ENCODE measurements at places on chromosomes 5 and 9.

DNA sequence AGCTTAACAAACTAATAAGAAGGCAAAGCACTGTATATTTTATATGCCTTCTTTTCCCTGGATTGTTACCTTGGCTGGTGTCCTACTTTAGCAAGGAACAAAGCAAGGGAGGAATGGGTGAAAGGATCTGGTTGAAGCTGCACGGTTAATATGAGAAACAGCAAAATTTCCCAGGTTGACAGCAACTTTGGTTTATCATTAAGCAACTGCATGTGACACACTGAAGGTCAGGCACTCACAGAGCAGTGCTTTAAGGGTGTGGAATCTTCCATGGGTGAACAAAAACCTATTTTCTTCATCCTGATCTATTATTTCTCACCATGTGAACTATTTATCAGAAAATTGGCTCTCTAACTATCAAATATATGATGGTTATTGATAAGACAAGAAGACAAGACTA lies 109.0 kb upstream of the ATP10B start:
- no peak for DNase-seq

- DNase-seq, result no peak
Observed at GRCh38 chr5:67249590-67249895, 52.9 kb upstream of the CD180 start.

GRCh38 chr9:21994556-21995005 lies at the start of gene CDKN2B-AS1:
Gene CDKN2B-AS1 (plus strand): TSS chr9:21994791.
- no peak for DNase-seq

GRCh38 chr5:21672360-21672759 lies 1180.8 kb downstream of the CDH12 start:
- DNase-seq, result no peak

GRCh38 chr9:13064676-13065075 lies 214.8 kb downstream of the MPDZ start:
- DNase-seq, result no peak

DNA sequence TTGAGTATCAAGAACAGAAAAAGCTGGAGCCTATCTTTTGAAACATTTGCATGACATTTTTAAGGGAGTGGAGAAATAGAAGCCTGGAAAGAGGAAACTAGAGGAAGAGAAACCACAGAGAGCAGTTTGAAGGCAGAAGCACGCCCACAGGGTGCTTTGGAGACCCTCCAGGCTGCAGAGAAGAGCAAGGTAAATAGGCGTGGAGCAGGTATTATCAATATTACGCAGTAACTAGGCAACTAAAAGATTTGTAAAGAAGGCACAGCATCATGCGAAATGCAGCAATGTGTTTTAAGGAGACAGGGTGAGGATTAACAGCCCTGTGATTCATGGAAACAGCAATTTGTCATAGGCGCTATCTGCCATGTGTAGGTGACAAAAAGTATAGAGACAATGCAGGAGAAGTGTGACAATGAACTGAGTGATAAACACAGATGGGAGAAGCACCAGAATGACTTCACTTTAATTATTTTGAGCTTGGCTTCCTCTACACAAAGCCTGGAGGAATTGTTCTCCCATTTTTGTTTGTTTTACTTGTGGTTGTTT lies 281.2 kb downstream of the BRINP1 start:
- no peak for DNase-seq

DNA sequence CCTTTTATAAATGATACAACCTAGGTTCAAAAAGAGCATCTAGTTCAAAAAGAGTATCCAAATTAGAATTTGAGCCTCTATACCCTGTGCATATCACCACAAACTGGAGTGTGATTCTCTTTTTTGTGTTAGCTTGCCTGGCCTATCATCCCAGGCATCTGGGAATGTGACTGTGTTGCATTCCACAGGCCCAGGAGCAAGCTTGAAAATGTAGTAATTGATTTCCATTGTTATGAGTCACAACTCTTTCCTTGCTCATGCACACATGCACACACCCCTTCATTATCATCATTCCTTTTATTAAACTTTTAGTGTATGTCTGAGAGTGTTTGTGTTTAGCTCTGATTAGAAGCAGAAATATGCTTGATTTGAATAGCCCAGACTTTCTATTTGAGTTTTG lies 75.2 kb downstream of the FCHO2 start:
- DNase-seq, result no peak

GRCh38 chr5:90279091-90279490 lies 130.5 kb downstream of the CETN3 start:
- DNase-seq, result no peak

DNA sequence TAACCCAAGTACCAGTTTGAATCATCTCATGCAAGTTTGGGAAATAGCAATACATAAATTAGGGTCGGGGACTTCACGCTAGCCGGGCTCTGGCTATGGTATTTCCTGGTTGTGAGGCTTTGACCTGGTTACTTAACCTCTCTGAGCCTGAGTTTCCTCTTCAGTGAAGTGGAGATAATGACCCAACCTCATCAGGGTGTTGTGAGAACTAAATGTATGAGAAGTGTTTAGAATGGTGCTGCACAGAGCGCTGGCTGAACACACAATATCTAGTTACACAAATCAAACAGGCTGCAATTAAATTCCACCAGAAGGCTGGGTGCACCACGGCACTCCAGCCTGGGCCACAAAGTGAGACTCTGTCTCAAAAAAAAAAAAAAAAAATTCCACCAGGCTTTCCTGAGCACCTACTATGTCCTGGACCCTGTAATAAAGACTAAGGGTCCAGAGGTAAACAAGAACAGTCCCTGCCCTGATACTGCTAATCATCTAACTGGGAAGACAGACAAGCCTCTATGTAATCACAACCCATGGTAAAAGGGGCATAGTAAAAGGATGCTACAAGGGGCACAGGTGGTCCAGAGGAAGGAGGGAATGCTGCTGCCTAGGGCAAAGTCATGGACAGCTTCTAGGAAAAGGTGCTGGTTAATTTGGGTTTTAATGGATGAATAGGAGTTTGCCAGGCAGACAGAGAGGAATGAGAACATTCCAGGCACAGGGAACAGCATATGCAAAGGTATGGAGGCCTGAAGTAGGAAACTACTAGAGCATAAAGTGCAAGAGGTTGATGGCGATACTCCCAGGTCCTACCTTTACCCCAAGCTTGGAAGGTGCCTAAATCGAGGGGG lies 27.7 kb downstream of the DUSP1 start:
- no peak for DNase-seq

DNA sequence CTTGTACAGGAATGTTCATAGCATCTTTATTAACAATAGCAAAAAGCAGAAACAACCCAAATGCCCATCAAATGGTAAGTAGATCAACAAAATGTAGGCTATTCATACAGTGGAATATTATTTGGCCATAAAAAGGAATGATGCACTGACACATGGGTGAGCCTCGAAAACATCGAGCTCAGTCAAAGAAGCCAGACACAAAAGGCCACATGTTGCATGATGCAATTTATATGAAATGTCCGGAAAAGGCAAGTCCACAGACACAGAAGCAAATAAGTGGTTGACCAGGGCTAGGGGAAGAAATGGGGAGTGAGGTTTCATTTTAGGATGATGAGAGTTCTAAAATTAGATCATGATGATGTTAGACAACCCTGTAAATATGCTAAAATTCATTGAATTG lies 16.5 kb upstream of the SLC2A8 start:
- no peak for DNase-seq

- DNase-seq, result no peak
Observed at GRCh38 chr9:17380126-17380861, 198.6 kb upstream of the SH3GL2 start.

DNA sequence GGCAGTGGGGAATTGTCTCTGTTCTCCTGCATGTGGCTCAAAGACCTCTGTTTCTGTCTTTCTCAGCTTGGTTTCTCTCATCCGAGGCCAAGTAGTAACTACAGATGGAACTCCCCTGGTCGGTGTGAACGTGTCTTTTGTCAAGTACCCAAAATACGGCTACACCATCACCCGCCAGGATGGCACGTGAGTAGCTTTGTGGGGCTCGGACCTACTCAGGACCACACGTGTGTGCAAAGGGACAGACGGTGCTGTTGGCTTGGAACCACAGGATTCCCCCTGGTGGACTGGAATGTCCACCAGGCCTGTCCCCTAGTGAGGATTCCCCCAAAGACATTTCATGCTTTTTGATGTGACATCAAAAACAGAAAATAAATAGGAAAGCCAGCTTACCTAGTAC lies 96.3 kb upstream of the WWC1 start:
- no peak for DNase-seq

- DNase-seq, result no peak
Observed at GRCh38 chr9:127949827-127950512, 12.3 kb upstream of the DPM2 start.

DNA sequence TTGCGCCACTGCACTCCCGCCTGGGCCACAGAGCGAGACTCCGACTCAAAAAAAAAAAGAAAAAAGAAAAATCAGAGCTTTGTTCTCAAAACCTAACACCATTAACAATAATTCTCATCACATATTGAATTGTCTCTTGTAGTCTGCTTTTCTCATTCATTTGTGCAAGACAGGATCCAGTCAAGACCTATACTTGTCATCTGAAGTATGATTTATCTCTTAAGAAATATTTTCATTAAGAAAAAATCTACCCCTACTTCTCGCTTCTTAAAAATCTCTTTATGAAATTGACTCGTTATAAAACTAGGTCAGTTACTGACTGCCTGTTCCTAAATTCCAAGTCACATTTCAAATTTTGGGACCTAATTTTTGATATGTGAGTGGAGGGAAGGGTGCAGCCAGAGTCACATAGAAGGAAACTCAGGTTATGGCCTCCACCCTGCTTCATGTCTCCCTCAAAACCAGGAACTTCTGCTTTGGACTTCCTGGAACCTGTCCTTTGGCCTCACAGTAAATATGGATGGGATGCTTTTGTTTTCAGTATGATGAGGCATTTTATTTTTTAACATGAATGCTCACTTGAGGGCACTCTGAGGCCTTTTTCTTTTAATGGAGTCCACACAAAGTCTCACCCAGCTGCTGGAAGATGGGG lies 18.9 kb downstream of the ZNF169 start:
- no peak for DNase-seq

DNA sequence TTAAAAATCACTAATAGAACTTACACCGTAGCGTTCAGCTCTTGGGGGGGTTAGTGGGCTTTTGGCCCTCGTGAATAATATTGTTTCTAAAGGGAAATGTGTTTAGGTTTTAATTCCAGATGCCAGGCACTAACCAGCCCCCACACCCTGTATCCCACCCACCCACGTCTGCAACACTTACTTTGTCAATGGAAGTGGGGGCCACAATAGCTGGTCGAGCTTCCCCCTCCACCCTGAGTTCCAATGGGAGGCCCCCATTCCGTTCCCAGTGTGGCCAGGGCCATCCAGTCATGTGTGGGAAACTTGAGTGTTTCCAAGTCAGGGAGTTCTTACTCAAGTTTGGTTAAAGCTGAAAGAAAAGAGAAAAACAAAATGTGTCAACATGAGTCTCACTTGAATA lies 271.4 kb downstream of the ENC1 start:
- DNase-seq, result no peak

GRCh38 chr5:104385906-104386305 lies 823.3 kb upstream of the NUDT12 start:
- DNase-seq, result no peak

- DNase-seq, result no peak
Observed at GRCh38 chr9:14455243-14455642, 141.3 kb upstream of the NFIB start.

DNA sequence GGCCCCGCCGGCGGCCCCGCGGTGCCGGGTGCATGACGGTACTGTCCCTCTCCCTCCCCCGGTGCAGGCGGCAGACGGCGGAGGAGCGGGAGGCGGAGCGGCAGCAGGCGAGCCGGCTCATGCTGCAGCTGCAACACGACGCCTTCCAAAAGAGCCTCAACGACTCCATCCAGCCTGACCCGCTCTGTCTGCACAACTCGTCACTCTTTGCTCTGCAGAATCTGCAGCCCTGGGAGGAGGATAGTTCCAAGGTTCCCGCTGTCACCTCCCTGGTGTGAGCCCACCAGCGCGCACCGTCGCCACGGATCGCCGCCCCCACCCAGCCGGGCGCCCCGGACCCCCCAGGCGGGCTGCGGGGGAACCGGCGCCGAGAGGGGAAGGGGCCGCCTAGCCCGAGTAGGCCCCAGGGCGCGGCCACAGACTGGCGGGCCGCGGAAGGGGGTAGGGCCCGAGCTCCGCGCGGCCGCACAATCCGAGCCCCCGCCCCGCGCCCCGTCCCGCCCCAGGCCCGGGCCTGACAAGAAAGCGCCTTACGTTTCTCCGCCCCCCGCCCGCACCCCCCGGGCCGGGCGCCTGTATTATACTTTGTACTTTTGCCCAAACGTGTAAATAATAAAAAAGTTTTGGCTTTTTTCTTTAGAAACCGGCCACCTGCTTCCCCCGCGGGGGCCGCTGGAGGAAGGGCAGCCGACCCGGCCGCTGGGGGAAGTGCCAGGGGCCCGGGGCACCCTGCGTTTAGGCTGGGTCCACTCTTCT lies 2.5 kb downstream of the TLX3 start:
- no peak for DNase-seq

DNA sequence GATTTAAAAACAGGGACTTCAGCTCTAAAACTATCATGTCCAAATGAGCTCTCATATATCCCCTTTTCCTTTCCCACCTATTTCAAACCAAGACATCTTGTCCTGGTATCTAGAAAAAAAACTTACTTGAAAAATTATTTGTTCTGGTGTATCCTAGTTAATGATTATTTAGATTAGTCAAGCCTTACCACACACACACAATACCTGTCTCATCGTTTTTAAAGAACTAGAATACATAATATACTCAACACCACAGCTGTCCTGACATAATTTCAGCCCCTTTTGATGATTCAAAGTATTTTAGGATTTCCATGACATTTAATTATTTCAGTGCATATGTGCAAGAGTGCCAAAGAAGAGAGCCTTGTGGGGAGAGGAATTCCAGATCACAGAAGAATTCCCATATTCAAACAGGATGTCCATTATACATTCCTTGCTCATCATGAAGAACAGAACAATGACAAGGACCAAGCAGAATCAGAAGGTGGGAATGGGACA lies 233.7 kb downstream of the SMARCA2 start:
- no peak for DNase-seq

DNA sequence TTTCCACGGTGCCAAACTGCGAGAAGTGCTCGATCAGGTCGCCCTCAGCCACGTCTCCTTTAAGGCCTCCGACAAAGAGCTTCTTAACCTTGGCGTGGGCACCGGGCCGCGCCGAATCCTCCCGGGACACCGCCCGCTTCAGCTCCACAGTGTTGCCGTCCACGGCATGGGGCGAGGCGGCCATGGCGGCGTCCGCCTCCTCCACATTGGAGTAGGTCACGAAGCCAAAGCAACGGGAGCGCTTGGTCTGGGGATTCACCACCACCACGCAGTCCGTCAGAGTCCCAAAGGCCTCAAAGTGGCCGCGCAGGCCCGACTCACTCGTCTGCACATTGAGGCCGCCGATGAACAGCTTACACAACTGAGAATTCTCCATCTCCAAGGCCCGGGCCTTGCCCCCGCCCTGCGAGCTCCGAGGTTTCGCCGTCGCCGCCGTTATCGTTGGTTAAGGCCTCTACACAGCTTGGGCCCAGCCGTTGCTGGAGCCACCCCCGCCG lies 424 bp downstream of the HNRNPA0 start:
- DNase-seq, result no peak

DNA sequence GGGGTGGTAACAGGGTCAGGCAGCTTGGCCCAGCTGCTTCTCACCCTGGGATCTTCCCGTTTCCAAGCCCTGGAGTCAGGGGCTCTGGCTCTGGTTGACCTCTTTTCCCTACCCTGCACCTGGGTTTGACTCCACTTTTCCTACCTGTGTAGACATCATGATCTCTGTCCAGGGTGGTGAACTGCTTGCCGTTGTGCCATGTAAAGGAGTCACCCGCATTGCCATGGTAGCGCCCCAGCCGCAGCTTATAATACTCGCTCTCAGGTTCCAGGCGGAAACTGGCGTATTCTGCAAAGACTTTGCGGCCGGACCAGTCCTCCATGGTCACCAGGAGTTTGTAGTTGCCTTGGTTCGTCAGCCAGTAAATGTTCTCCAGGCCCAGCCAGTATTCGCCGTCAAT lies 30.9 kb downstream of the ANGPTL2 start:
- no peak for DNase-seq
